GM13977 (cell line): ENCODE measurements at places on chromosomes 16 and 17.

GRCh38 chr16:68645494-68646388 lies 631 bp downstream of the CDH3 start:
- DNase-seq = no peak

DNA sequence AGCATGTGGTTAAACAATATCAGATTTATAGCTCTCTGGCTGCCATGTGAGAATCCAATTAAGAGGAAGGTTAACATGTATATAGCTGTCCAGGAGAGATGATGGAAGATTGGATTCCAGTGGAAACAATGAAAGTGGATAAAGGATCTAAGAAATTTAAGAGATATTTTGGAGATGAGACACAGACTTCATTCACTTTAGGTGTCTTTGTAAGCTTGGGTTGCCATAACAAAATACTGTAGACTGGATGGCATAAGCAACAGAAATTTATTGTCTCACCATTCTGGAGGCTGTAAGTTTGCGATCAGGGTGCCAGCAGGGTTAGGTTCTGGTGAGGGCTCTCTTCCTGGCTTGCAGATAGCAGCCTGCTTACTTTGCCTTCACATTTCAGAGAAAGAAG lies 155.9 kb upstream of the MYOCD start:
- no peak for DNase-seq

DNA sequence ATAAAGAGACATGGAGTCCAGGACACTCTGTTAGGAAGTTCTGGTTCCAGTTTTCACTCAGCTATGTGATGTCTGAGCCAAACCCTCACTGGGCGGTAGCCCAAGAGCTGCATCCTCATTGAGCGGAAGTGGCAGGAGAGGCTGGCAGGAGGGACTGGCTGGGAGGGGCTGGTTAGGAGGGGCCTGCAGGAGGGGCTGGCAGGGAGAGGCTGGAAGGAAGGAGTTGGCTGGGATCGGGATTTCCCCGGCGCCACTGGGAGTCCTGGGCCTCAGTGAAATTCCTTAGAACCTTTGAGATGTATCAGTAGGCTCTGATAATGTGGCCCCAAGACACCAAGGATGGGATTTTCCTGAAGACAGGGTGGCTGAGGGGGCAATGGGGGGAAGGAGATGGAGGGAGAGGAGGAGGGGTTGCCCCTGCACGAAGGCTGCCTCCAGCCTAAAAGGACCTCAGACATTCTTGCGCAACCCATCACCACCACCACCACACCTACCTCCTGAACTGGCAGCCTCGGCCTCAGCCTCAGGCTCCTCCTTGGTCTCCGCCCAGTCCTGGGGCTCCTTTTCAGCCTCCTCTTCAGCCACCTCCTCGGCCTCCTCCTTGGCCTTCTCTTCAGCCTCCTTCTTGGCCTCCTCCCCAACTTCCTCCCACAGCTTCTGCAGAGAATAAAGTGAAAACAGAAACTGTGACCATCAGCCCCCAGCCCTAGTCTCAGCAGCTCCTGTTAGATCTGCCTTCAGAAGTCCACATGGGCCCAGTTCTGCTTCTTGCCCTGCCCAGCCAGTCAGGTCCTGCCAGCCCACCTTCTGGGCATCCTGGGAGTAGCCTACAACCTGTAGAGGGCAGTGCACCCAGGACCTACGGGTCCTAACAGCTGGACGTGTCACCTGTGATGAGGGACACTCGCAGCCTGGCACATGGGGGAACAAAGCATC lies 31.7 kb downstream of the CNGB1 start:
- DNase-seq = no peak

GRCh38 chr16:57996406-57997175 lies 3.9 kb downstream of the ZNF319 start:
- no peak for DNase-seq

- DNase-seq = peak; percentile 68
These were observed 150.7 kb downstream of the SOCS1 start for GRCh38 chr16:11105038-11105903.

DNA sequence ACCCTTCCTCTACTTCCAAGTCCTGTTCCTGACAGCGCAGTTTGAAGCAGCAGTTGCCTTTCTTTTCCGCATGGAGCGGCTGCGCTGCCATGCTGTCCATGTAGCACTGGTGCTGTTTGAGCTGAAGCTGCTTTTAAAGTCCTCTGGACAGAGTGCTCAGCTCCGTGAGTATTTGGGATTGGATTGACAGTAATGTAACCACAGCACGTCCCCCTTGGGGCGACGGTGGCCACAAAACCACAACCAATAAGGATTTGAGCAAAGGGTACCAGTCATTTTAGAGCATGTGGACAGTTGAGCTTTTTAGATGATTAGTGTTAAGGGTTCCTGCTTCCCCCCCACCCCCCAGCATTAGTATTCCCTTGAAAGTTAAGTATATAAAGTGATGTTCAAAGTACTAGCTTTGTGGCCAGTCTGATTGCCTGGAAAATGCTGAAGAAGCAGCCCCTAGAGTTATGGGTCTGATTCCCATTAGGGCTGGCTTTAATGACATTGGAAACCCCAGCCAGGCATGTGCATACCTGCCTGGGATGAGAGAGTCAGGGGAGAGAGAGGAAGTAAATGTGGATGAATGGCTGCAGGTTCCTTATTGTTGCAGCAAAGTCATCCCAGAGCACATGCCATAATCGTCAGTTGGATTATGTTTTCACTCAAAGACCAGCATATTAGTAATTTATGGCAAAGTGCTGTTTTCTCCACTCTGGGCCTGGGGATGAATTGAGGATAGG lies 31.6 kb upstream of the SLC12A3 start:
- DNase-seq = no peak

DNA sequence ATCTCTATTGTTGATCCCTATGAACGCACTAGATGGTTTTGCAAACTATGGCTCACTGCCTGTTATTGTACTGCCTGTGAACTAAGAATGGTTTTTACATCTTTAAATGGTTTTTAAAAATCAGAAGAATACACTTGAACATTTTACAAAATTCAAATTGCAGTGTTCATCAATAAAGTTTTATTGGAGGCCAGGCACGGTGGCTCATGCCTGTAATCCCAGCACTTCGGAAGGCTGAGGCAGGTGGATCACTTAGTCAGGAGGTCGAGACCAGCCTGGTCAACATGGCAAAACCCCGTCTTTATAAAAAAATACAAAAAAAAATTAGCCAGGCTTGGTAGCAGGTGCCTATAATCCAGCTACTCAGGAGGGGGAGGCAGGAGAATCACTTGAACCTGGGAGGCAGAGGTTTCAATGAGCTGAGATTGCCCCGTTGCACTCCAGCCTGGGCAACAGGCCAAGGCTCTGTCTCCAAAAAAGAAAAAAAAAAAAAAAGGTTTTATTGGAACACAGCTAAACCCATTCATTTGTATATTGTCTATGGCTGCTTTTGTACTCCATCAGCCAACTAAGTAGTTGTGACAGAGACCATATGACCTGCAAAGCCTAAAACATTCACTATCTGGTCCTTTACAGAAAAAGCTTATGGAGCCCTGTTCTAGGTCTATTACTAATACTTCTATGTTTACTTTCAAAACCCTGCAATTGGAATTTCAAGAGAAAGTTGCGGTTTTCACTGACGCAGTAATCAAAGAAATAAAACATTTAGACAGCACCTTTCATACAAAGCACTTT lies 18.9 kb downstream of the IKZF3 start:
- no peak for DNase-seq

- no peak for DNase-seq
These were observed 45.8 kb upstream of the STAC2 start for GRCh38 chr17:39271546-39271945.

GRCh38 chr17:73934696-73935095 lies 268.8 kb upstream of the RPL38 start:
- DNase-seq = no peak

- DNase-seq = no peak
These were observed 12.7 kb downstream of the MNT start for GRCh38 chr17:2388020-2388682.

- no peak for DNase-seq
These were observed 12.1 kb upstream of the RIPOR1 start for GRCh38 chr16:67516296-67517154.

- DNase-seq = no peak
These were observed 68.3 kb upstream of the ATF7IP2 start for GRCh38 chr16:10317425-10318001.

GRCh38 chr17:65283704-65284103 lies 146.5 kb downstream of the RGS9 start:
- no peak for DNase-seq

DNA sequence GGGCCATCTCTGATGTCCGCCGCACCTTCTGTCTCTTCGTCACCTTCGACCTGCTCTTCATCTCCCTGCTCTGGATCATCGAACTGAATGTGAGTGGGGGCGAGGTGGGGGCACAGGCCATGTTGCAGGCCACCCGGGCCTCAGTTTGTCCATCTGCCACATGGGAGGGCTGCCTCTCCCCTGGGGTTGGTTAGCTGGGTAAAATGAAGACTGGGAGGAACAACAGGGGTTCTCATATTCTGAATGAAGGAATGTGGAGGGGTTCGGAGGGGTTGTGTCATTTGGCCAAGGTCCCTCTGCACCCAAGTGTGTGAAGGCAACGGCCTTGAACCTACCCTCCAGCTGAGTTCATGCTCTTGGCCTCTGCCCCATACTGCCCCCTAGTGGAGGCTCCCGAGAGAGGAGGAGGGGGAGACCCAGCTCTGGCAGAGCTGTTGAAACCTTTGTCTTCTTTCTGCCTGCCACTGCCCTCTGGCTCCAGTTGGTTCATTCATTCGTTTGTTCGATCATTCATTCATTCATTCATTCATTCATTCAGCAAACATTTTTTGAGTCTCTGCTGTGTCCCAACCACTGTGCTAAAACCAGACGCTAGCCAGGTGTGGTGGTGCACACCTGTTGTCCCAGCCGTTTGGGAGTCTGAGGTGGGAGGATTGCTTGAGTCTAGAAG lies 11.4 kb upstream of the TCAP start:
- peak; percentile 94 for DNase-seq

GRCh38 chr17:39926588-39927100 lies 757 bp downstream of the ORMDL3 start:
- peak; percentile 58 for DNase-seq
